ENCODE measurements at places on chromosomes 2 and 18.

DNA sequence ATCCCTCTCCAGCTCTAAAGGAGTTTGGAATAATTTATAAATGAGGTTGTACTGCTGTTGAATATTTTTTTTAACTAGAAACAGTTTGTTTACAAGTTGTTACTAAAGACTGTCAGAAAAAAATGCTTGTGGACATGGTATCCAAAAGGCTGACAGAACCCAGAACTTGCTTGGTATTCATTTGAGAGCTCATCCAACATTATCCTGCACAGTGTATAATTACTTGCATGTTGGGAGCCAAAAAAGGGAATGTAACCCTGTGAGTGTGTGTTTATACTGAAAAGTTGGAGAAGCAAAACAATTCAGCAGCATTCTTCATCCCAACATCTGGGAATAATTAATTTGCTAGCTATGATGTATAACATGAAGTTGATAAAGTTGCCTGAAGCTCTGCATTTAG is 42.1 kb upstream of the EHBP1 start:
- no peak for DNase-seq

- no peak for DNase-seq
These were observed 141.6 kb downstream of the PTRHD1 start for GRCh38 chr2:24651643-24652003.

DNA sequence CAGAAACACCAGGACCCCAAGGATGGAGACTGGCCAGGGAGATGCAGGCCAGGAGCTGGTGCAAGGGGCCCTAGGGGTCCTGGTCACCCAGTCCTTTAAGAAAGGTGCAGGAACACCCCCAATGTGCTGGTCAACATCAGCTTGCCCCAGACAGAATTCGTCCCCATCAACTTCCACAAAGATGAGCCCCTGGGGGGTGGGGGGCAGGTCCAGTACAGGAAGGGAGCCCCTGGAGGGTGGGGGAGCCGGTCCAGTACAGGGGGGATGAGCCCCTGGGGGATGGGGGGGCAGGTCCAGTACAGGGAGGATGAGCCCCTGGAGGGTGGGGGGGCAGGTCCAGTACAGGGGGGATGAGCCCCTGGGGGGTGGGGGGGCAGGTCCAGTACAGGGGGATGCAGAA is 160.7 kb upstream of the SALL3 start:
- no peak for DNase-seq

- DNase-seq, result peak; percentile 36
These were observed 12.4 kb downstream of the IL1F10 start for GRCh38 chr2:113080134-113080533.

DNA sequence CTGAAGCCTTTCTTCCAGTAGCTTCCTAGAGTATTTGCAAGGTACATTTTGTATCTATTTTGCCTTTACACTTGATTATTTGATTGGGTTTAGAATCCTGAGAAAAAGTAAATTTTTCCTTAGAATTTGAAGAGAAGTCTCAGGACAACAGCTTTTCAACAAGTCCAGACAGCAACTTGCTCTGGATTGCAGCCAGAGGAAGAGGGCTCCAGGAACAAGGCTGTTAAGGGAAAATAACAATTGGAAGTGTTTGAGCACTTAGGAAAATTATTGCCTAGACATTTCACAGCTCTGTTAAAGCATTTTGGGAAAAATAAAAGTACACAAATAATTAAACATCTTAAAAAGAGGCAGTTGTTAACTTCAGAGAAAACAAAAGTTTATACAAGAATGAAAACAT is 58.3 kb upstream of the RAPGEF4 start:
- no peak for DNase-seq

DNA sequence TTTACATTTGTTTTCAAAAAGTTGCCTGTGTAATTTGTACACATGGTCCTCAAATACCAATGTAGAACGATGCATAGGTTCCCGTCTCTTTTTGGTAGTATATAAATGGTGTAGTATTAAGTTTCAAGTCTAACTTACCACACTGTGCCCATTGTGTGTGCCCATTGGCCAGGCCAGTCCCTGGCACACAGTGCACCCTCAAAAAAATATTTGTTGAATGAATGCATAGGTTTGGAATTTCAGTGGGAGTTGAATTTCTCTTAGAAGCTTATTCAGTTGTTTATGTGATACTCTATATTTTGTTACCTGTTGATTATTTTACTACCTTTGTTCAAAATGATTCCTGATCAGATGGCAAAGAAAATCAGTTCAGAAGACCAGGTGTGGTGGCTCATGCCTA is 30.1 kb downstream of the IDH1 start:
- DNase-seq, result no peak

DNA sequence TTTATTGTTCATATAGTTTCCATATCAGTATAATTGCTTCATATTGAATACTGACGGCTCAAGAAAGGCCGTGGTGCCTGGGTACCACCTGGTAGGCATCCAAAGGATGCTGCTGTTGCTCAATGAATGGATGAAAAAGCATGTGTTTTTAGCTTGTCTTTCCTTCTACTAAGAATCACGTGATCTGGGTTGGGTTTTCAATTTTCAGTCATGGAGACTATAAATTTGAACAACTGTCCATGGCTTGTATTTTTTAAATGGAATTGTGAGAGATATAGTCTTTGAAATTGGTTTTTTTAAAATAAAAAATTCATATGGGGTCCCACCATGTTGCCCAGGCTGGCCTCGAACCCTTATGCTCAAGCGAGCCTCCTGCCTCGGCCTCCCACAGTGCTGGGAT is 25.3 kb downstream of the EMILIN2 start:
- no peak for DNase-seq

DNA sequence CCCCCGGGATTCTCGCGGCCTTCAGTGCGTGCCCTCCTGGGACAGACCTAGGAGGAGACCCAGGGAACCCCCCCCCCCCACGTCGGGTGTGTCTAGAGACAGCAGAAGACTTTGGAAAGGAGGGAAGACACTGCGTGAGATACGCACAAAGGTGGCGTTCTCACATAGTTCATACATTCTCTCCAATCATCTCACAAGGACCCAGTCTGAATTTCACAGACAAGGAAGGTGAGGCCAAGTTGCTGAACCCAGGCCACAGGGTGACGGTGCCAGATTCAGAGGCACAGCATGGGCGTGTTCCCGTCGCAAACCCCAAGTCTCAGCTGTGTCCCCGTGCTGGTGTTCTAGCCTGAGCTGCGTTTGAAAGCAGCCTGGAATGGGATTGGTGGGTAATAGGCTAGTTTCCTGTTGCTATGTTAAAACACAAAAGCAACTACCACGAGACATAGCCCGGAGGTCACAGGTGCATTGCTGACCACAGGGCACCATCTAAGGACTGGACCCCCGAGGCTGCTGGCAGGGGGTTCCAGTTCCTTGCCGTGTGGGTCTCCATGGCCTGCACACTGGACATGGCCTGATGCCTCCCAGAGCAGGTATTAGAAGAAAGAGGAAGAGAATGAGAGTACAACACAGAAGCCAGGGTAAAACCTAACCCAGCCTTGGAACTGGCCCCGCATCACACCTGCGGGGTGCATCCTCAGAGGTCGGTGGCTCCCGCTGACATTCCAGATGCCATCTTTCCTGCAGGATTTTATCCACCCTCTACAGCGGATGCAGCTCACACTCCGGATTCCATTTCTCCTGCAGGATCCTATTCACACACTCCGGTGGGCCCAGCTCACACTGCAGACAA is 1.1 kb upstream of the PXDN start:
- no peak for DNase-seq

DNA sequence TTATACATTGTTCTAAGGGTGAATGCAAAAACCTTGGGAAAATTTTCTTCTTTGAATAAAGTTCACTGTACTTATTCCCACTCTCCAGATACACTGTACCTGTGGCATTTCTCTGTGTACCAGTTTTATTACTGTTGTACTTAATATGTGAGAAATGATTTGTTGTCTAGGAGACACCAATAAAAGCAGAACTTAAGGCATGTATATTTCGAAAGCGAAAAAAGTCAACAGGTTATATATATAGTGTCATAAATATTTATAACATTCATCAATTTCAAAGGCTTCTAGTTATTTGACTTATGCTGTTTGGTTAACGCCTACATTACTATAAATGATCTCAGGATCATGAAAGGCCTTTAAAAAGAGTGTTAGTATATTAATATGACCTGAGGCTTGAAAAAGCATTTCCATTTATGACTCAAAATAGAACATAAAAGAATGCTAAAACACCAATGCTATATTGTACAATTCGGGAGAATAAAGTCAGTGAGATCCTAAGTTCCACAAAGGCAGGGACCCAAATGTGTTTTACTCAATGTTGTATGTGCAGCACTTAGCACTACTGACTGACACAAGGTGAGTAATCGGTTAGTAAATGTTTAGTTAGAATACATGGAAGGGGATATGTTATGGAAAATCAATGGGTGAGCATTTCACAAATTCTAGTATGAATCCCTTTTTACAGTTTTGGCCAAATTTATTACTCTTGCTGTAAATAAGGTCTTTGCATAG is 32.2 kb upstream of the HNRNPA3 start:
- DNase-seq, result no peak

All from activated CD4-positive, alpha-beta T cell treated with anti-CD3 and anti-CD28 coated beads, Interleukin-2, Interleukin-4, amounts not matched to agents 100 ng/mL and 50 ng/mL, durations not matched to agents 16 hours and 8 hours (primary cell).